ENCODE measurements at places on chromosomes 1 and 21.

GRCh38 chr1:65317866-65318653 lies 8.7 kb downstream of the DNAJC6 start:
- no peak for DNase-seq

DNA sequence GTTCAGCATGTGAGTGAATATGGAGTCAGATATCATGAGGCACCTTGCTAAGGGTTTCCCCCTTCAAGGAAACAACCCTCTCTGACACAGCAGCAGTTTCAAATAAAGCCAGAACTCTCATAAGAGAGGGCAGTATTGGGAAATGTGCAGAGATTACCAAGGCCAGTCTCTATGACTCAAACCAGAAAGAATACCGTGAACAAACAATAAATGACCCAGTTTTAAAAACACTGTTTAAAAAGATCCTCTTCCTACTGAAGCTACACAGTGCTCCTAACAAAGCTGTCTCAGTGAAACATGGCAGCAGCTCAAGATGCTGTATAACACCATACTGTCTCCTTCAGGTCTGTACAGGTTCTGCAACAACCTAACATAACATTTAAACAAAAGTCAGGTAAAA lies 102.6 kb downstream of the KIAA0319L start:
- no peak for DNase-seq

DNA sequence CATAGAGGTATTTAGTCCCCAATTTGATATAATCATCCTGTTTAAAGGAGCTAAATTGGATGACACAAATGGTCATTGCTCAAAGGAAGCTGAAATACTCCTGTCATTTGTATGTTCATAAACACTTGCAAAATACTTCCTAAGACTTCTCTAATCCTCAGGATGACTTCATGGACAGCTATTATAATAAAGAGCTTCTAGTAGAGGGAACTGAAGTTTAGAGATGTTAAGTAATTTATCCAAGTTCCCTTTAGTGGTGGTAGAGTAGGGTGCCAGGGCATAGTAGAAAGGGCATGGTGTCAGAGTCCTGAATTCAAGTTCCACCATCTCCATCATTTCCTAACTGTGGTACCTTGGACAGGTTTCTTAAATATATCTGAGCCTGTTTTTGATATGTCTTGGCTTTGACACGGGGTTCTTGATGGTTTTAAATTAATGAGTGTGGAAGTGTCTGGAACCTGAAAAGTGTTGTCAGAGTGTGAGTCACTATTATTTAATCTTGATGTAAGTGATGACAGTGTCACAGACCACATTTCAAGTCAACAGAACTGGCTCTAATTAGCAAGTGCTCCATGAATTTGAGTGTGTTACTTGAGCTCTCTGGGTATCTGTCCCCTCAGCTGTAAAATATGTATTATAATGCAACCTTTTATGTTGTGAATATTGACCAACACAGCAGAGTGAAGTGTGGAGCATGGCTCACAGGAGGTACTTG lies 12.1 kb upstream of the GBP6 start:
- no peak for DNase-seq

DNA sequence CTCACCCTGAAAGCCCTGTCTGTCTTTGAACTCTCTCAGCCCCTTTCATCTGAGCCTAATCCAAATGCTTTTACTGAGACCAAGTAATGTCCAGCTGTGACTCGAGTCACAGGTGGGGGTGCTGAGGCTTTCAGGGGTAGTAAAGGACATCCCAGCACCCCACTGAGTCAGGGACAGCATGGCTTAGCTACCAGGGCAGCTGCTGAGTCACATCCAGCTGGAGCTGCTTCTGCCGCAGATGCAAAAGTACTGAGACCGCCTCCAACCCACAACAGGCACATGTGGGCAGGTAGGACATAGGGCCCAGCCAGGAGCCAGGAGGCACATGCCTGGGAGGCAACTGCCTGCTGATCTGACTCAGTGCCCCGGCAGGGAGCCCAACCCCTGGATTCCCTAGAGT lies 6.7 kb upstream of the VSIG8 start:
- no peak for DNase-seq

DNA sequence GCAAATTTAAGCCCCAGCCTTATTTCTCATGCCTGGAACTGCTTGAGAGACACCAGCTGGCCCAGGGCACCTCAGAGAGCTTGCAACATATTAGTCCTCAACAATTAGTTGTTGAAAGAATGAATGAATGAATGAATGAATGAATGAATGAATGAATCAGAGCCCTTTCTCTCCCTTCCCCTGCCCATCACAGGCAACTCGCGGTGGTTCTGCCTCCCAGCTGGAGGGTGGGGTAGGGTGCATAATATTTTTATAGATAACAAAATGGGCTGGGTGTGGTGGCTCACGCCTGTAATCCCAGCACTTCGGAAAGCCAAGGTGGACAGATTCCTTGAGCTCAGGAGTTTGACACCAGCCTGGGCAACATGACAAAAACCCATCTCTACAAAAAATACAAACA lies 110.1 kb downstream of the CCDC185 start:
- no peak for DNase-seq

- peak; percentile 53 for DNase-seq
These were observed 3.7 kb downstream of the ARHGEF16 start for GRCh38 chr1:3457910-3458883.

DNA sequence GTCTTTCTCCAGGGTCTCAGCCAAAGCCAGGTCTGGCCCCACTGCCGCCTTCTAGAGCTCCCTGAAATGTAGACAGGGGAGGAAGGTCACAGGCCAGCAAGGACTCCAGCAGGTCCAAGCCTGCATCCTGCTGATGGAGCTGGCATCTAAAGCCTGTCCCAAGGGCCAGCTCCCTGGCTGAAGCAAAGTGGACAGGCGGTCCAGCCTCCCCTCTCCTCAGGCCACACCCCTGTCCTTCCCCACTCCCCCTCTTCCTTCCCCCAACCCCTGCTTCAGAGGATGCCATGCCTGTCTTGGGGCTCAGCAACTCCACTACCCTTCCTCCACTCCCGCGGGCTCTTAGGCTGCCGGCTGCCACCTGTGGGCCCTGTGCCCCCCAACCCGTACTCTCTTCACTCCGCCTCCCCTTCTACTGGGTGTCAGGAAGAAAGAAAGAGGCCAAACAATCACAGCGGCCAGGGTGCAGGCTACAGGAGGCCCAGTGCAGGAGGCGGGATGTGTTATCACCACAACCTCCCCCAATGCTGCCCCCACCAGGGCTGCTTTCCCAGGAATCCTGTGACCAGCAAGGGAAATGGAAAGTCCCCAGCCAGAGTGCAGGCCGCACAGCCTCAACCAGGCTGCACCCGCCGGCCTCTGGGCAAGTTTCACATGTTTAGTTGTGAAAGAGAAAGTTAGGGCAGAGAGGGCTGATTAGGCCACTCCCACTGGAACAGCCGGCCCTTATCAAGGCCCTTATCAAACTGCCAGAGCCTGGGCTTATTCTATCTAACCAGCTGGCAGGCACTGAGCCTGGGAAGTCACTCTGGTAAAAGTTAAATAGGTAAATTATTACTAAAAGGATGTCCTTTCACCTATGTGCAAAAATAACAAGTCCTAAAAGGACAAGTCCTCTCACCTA lies 34.1 kb downstream of the ACOT7 start:
- DNase-seq, result peak; percentile 59

GRCh38 chr1:85847356-85847755 lies 139.1 kb upstream of the ZNHIT6 start:
- DNase-seq, result no peak

DNA sequence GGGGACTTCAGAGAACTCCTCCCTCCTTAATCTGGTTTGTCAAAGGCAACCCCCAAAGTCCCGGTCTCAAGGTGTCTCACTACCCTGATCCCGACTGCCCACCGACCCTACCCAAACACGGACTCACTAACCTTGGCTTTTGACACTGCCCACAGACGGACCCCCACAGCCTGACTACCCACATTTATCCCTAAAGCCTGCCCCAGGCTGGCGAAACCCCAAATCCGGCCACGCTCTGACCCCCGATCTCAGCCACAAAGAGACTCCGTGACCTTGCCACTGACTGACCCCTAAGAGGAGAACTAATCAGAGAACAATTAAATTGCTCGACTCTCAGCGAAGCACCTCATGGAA lies 5.2 kb downstream of the ID3 start:
- DNase-seq, result no peak

GRCh38 chr1:161160671-161161145 lies 1.4 kb downstream of the USP21 start:
- no peak for DNase-seq

- DNase-seq, result no peak
These were observed 14.3 kb upstream of the ALG14 start for GRCh38 chr1:95086949-95087533.
